ENCODE measurements at places on chromosomes 7 and 10.

- no peak for DNase-seq
Observed at GRCh38 chr10:85781404-85781803, 585.2 kb downstream of the GRID1 start.

DNA sequence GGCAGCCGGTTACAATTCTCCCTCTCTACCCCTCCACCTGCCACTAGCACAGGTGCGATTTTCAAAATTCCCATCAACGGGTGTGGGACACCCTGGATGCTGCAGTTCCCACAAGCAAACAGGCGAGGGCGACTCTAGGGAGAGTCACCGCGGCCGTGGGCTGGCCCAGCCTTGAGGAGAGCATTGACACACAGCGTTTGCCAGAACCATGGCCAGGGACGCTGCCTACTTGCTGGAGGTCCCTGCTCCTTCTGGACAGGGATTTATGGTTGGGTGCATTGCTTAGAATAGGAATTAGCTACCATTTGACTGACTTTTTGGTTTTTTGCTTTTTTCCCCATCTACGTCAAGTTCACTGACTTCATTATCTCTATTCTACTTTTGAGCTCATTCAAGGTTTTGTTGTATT lies 19.0 kb upstream of the CLDN4 start:
- DNase-seq, result peak; percentile 54

- DNase-seq, result no peak
Observed at GRCh38 chr7:149642589-149642988, 130.8 kb downstream of the ZNF467 start.

DNA sequence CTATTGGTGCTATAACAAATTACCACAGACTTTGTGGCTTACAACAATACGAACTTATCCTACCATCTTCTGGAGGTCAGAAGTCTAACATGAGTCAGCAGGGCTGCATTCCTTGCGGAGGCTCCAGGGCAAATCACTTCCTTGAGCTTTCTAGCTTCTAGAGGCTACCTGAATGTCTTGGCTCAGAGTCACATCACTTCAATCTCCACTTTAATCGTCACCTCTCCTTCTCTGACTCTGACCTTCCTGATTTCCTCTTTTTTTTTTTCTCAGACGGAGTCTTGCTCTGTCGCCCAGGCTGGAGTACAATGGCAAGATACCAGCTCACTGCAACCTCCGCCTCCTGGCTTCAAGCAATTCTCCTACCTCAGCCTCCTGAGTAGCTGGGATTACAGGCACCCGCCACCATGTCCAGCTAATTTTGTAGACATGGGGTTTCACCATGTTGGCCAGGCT lies 44.6 kb upstream of the ANAPC16 start:
- DNase-seq, result peak; percentile 17

GRCh38 chr7:40749877-40750276 lies 615.1 kb downstream of the SUGCT start:
- DNase-seq, result no peak

DNA sequence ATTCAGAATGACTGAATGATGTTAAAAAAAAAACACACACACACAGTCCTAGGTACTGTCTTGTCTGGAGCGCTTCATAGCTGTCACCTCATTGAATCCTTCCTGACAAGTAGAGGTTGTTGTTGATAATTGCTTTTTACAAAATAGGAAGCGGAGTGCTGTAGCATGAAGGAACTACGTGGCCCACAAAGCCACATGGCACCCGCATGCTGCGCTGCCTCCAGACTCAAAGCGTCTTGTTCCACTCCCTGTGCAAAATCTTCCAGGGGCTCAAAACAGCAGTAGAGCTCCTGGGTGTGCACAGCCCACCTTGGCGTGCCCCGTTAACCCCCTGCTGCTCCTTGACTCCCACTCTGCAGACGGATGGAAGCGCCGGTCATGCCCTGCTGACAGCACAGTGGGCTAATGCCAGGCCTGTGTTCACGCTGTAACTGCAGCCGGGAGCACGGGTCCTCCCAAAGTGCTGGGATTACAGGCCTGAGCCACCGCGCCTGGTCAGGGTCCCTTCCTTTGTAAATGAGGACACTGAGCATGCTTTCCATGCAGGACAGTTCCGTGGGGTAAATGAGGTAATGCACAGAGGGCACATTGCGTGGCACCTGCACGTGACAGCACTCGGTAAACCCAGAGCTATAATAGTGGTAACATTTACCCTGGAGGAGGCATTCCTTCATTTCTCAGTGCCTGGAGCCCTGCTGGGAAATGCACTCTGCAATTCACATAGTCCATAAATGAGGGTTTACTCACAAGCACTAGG lies 91.1 kb upstream of the GNA12 start:
- no peak for DNase-seq

DNA sequence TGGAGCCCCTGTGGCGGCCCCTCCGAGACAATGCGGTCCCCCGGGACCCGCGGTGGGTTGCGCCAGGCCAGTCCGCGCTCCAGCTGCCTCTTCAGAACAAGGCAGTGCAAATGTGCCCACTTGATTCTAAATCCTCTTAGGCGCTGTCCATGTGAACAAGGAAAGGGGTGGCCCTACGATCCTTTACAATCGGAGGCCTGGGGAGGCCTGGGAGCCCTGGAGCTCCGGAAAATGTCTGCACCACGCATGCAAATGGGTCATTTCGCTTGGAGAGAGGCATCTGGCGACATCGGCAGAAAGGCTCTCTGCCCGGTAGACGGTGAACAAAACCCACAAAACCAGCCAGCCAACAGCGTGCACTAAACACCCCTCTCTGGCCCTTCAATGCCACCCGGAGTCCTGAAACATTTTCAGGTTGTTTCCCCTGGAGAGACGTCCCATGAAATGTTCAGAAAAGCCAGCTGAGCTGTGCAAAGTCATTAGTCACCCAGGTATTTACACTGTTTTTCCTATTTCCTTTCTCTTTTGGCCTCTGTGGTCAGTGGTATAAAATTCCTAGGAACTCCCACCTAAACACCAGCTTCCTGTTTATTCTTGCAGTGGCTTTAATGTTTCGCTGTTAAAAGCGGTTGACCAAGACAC lies 102.8 kb upstream of the ZNF438 start:
- peak; percentile 7 for DNase-seq

- DNase-seq, result peak; percentile 49
Observed at GRCh38 chr7:99050971-99051370, 92.9 kb downstream of the SMURF1 start.

DNA sequence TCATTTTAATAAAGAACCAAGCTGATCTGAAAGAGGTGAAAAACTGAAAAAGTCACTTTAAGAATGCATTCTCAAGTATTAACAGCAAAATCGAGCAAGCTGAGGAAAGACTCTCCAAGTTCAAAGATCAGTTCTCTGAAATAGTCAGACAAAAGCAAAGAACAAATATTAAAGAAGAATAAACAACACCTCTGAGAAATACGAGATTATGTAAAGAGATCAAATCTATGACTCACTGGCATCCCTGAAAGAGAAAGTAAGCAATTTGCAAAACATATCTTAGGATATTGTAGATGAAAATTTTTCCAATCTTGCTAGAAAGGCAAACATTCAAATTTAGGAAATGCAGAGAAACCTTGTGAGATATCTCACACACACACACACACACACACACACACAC lies 138.4 kb upstream of the HGF start:
- no peak for DNase-seq

- DNase-seq, result no peak
Observed at GRCh38 chr10:102403115-102403514, 7.6 kb downstream of the NFKB2 start.

DNA sequence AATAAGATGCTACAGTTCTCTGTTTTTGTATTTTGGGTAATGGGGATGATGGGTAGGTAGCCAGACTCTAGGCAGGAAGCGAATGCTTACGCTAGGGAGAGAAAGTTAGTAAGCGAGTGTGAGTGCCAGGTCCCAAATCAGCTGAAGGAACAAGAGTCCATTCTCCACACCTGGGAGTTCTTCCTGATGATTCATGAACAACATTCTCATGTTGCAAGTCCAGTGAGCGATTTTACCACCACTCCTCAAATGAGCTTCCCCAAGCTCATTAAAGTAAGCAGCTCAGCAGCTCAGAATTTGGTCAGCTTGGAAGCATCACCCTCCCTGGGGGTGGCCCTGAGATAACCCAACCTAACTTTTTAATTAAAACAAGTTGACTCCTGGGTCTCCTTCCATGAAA lies 27.3 kb downstream of the SH3PXD2A start:
- DNase-seq, result no peak

- DNase-seq, result no peak
Observed at GRCh38 chr10:73585327-73585726, 5.8 kb downstream of the USP54 start.

DNA sequence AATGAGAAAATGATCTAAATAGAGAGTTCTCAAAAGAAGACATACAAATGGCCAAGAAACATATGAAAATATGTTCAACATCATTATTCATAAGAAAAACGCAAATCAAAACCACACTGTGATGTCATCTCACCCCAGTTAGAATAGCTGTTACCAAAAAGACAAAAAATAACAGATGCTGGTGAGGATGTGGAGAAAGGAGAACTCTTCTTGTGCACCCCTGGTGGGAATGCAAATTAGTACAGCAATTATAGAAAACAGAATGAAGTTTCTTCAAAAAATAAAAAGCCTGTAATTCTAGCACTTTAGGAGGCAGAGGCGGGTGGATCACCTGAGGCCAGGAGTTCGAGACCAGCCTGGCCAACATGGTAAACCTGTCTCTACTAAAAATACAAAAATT lies 199.3 kb downstream of the PARD3 start:
- no peak for DNase-seq

GRCh38 chr7:157291404-157292080 lies 45.3 kb upstream of the DNAJB6 start:
- no peak for DNase-seq

GRCh38 chr7:155885167-155886155 lies 73.2 kb upstream of the SHH start:
- no peak for DNase-seq

GRCh38 chr10:69952069-69952800 lies 100.4 kb upstream of the MACROH2A2 start:
- DNase-seq, result no peak

DNA sequence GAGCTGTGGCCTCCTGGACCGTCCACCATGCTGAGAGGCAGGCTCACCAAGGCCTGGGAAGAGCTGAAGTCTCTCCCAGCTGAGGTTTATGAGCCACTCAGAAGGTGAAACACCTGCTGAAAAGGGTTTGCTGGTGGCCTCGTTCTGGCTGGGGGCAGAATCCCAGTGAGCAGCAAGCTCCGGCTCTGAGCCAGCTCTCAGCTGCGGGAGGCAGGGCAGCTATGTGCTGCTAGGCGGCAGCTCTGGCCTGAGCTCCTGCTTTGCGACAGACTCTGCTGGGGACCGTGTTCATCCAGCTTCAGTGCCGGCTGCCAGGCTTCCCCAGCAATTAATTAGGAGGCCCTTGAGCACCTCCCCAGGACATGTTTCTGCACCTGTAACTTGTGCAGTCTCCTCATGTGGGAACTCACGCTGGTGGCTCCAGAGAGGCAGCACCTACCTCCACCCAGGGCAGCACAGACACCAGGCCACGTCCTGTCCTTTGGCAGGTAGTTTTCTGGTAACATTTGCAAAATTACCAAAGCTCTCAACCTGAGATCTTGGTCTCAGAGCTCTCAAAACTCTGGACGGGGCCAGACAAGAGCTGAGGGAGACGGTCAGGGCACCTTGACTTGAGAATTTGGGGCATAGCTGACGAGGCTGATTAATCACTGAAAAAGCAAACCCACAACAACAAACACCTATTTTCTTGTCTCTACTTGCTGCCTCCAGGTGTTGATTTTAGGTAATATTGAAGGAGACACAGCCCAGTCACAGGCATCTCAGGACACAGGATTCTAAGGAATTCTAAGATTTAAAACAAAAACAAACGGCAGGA lies 185.0 kb downstream of the TCERG1L start:
- DNase-seq, result no peak

- no peak for DNase-seq
Observed at GRCh38 chr7:8444468-8444769, 11.0 kb downstream of the NXPH1 start.

- no peak for DNase-seq
Observed at GRCh38 chr10:124604214-124605000, 139.8 kb downstream of the FAM53B start.

DNA sequence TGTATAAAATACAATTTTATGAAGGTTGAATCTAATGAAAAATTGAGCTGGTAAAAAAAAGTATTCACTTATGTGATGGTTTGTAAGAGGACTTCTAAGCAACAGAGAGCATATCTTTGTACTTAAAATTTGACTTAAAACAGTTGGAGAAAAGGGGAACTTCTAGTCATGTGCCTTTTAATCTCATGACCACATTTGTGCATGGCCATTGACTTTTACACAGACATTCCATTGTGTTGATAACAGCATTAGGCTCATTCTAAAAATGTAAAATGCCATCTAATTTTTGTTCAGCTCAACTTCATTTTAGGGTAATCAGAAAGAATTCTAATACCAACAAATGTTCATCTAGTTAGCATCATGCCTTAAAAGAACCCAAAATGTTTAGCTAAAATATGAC lies 119.9 kb downstream of the HPSE2 start:
- no peak for DNase-seq

- DNase-seq, result no peak
Observed at GRCh38 chr10:13161857-13162271, 506 bp downstream of the MCM10 start.

DNA sequence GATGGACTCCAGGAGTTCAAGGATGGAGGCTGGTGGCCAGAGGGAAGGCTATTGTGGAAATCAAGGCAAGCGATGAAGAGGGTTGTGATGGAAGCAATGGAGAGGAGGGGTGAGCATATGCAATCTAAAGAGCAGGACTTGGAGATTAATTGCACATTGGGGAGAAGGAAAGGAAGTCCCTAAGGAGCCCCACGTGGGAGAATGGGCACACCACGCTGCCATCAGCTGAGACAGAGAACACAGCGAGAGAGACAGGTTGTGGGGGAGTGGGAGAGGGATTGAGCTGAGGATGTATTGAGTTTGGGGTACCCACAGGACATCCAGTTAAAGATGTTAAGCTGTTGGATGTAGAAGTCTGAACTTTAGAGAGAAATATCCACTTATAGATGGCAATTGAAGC lies 73.6 kb downstream of the TMEM178B start:
- DNase-seq, result no peak

- DNase-seq, result no peak
Observed at GRCh38 chr10:12608761-12609160, 259.4 kb downstream of the CAMK1D start.

GRCh38 chr7:143244321-143244720 lies 18.9 kb upstream of the GSTK1 start:
- DNase-seq, result no peak

GRCh38 chr7:44264221-44264931 lies 61.0 kb downstream of the CAMK2B start:
- no peak for DNase-seq

- DNase-seq, result no peak
Observed at GRCh38 chr7:81025360-81025759, 106.5 kb upstream of the SEMA3C start.

All from HepG2 (cell line).